Cerebellar nuclear complex (tissue), 1 donor: ENCODE measurements at places on chromosomes 3 and 15.

GRCh38 chr3:177679568-177680471, 482.5 kb upstream of the TBL1XR1 start:
- no peak for DNase-seq

- no peak for DNase-seq
These were observed 201.6 kb downstream of the EDEM1 start for GRCh38 chr3:5389057-5389456.

GRCh38 chr3:52354676-52355075, 38.6 kb downstream of the DNAH1 start:
- no peak for DNase-seq

GRCh38 chr3:40079203-40079846, 230.2 kb upstream of the EIF1B start:
- DNase-seq = no peak

GRCh38 chr3:149792452-149793270, at the start of gene ANKUB1:
ANKUB1 (minus strand) TSS chr3:149792554; CDS start chr3:149792366, 188 bp downstream.
- no peak for DNase-seq

DNA sequence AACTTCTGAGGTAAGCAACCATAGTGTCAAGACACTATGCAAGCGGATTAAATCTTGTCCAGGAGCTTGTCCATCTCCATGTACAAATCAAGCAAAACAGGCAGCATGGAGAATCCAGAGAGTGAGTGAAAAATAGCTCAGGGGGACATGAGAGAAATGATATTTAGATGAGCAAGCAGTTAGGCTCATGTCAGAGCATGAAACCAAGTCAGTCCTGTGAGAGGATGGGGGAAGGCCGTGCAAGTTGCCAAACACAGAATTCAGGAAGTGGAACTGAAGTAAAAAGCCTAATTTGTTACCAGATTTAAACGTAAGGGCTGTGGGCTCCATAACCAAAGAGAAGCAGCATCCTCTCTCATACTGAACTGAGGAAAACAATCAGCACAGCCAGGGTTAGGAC, 995.9 kb downstream of the MCTP2 start:
- DNase-seq = no peak

- no peak for DNase-seq
These were observed 31.9 kb upstream of the THSD4 start for GRCh38 chr15:71083349-71083748.

- DNase-seq = no peak
These were observed 590 bp upstream of the TRIM71 start for GRCh38 chr3:32817257-32817557.

DNA sequence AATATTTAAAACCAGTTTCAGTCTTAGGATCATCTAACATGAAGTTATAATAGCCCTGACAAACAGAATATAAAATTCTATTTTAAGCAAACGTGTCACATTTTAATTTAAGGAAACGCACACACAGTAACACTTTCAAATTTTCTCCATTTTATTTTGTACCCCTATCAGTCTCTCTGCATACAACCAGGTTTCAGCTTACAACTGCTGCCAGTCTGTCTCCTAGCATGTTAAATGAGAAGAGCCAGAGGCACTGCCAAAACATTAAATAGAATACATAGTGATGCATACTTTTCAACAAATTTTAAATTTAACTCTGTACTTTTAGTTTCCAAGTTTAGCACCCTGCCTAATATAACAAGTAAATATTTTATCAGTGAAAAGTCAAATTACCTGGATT, 60.8 kb downstream of the UACA start:
- no peak for DNase-seq

GRCh38 chr3:127339928-127340861, 52.3 kb upstream of the PRR20G start:
- no peak for DNase-seq

- no peak for DNase-seq
These were observed 23.1 kb upstream of the MBNL1 start for GRCh38 chr3:152245498-152246170.

- DNase-seq = no peak
These were observed 90.0 kb downstream of the STT3B start for GRCh38 chr3:31622636-31623288.

DNA sequence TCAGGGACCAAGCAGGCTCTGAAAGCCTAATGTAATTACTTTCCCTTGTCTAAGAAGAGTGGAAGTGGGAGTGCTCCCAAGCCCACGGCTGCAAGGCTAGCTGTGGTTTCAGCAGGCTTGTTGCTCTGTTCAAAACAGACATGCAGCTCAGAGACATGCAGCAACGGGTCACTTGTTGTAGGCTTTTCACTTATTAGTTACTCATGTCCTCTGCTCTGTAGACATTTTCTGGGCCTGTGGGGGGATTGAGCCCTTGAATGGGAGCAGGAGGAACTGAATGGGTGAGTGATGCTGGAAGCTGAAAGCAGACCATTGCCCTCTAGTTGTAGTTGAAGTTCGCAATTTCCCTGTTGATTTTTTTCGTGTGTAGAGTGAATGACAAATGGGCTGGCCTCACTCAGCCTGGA, 261.9 kb upstream of the NR2E3 start:
- no peak for DNase-seq

DNA sequence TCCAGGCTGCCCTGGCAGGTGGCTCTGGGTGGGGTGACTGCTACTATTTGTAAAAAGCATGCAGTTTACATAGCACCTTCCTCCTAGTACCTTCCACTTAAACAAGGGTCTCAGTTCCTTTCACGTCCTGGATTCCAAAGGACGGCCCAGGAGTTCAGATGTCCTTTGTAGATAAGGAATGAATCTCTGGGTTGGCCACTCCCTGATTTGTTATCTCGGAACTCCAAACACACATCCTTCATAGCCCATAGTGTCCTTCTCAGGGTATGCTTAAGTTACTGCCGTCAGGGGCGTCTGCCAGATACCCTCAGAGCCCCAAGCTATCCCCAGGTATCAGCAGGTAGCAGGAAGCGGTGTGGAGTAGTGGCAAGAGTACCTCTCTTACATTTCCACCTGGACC, 101.1 kb upstream of the PLXNA1 start:
- no peak for DNase-seq

DNA sequence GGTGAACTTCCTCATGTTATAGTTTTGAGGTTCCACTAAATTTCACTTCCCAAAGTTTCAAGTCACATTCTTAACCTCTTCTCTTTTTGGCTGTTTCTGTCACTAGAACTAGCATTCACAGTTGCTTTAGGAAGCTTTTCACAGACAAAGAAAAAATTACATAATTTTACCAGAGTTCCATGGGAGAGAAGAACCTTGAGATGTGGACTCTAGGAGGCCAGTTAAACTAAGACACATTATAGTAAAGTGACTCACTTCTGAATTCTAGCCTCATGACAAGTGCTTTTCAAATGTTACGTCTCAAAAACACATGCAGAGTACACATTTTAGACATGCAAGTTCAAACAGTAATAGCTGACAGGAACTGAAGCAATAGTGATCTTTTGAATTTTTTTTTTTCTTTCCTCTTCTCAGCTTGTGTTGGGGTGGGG, 39.9 kb upstream of the LRTM1 start:
- DNase-seq = no peak

DNA sequence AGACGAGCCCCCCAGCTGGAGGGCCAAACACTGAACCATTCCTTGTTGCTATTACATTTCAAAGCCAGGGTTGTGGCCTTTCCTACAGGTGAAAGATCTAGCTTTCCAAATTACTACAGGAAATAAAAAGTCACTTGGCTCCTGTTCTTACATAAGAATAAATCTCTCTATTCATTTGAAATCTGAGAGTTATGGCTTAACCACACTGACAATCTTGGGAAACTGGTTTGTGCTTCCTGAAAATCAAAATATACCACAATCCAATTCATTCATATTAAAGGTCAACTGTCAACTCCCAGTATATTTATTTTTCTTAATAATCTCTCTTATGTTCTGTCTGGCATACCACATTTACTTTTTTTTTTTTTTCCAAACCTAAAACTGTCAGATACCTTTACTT, 103.7 kb upstream of the LMOD3 start:
- DNase-seq = no peak

- no peak for DNase-seq
These were observed 172.0 kb upstream of the CD96 start for GRCh38 chr3:111369958-111370357.

DNA sequence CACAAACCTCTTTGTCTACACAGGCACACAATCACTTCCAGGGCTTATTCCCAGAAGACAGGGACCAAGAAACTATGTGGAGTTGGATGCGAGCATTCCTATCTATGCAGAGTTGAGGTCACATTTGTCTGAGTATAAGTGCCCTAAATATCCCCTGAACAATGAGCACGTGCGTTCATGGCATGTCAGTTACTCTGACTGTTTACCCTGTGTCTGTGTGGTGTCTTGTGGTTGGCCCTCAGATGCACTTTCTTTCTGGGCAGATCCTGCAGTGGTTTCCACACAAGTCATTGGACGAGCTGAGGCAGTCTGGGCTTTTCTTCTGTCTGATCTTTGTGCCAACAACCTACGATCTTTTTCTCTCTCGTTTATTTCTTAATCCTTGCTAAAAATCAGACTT, 134.5 kb downstream of the FBN1 start:
- DNase-seq = no peak

- DNase-seq = peak; percentile 35
These were observed 770.1 kb downstream of the AGBL1 start for GRCh38 chr15:86849558-86850285.

GRCh38 chr3:173745952-173746682, 348.6 kb downstream of the NLGN1 start:
- no peak for DNase-seq

DNA sequence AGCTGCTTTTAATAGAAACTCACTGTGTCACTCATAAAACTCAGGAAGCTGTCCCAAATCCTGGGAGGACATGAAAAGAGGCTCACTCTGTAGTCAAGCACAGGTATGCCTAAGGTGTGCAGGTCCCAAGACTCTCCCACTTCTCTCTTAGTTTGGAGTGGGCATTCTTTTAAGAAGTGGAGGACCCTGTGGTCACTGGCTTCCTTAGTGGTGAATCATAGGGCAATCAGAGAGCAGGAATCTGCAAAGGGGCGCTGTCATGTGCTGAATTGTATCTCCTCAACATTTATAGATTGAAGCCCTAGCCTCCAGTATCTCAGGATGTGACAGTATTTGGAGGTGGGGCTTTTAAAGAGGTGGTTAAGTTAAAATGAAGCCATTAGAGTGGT, 47.2 kb upstream of the ZBTB38 start:
- DNase-seq = no peak

GRCh38 chr3:50661321-50661837, 13.3 kb upstream of the DOCK3 start:
- DNase-seq = no peak

DNA sequence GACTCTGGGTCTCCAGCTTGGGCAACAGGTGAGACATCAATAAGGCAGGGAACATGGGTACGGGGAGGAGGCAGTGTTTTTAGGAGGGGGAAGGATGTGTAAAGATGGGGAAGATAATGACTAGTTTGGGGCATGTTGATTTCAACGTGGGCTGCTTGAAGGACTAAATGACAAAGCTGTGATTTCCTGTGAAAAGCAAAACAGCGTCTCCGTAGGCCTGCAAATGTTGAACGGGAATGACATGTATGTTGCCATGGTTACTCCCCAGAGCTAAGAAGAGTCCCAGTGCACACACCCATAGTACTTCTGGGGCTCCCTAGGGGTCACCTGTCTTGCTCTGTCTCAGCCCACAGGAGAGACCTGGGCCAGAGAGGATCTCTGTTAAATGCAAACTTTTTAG, 71.3 kb upstream of the ETV5 start:
- no peak for DNase-seq

DNA sequence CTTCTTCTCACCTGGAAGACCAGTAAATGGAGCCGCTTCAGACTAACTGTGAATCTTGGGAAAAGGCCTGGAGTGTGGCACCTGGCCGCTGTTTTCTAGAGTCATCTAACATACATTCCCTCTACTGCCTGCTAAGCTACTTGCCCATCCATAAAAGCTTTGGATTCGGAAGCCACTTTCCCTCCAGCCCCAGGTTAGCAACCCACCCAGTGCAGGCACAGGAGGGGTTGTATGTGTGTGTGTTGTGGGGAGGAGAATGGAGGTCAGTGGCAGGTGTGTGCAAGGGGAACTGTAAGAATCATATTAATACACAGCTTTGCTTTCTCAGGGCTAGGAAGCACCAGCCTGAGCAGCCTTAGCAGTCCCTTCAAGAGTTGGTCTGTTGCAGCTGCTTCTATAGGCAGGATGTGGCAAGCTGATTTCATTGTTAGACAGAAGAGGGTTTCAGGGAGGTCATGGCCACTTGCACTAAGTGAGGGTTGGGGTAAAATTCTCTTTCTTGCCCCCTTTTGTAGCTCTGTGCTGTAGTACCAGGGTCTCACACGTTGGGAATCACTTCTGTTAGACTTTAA, 8.9 kb downstream of the NSUN3 start:
- DNase-seq = no peak

DNA sequence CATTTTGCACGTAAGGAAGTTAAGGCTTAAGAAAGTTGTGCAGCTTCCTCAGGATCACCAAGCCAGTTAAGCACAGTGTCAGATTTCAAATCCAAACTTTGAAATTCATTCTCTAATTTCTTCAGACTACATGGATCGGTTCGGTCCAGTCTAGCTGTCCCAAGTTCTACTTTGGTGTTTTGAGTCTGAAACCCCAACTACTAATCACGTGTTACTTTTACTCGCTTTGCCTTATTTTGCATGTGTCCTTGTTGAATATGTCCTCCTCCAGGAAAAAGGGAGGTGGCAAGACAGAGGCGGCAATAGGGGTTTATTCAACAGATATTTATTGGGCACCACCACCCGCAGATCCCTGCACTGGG, 522 bp upstream of the GXYLT2 start:
- no peak for DNase-seq

DNA sequence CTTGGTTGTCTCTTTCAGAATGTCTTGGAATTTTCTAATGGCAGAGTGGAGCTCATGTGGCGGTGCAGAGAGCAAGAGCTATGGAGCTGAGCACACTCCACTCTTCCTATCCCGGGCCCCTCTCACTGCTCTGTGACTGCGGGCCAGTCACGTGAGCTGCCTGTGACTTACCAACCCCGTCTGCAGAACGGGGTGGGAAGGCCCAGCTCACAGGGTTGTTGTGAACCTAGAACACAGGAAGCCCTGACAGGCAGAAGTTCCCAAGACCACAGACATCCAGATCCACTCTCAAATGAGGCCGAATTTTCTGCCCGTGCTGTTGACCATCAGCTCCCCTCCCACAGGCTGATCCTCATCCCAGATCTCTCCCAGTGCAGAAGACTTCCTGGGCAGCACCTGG, 35.5 kb upstream of the PLXNA1 start:
- no peak for DNase-seq
